ENCODE measurements at places on chromosomes 1 and 21.

GRCh38 chr1:209609791-209610630 lies 26.5 kb downstream of the CAMK1G start:
- no peak for DNase-seq

DNA sequence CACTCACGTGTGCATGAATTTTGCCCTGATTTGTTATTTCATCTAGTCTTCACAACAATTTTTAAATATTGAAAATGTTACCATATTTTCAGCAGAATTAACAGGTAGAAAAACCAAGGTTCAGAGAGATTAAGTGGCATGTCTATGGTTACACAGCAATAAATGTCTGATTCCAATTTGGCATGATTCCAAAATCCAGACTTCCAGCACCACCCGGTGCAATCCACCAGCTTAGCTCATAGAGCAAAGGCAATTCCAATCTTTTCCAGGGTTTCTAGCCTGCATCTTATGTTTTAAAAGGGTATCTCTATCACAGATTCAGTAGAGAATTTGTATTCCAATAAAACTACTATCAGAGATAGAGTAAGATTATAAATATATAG lies 161.8 kb downstream of the TPR start:
- no peak for DNase-seq

GRCh38 chr1:78619803-78620579 lies at the start of gene IFI44L:
IFI44L (plus strand) TSS chr1:78620448; CDS start chr1:78627916, 7,468 bp downstream.
- peak; percentile 55 for DNase-seq

DNA sequence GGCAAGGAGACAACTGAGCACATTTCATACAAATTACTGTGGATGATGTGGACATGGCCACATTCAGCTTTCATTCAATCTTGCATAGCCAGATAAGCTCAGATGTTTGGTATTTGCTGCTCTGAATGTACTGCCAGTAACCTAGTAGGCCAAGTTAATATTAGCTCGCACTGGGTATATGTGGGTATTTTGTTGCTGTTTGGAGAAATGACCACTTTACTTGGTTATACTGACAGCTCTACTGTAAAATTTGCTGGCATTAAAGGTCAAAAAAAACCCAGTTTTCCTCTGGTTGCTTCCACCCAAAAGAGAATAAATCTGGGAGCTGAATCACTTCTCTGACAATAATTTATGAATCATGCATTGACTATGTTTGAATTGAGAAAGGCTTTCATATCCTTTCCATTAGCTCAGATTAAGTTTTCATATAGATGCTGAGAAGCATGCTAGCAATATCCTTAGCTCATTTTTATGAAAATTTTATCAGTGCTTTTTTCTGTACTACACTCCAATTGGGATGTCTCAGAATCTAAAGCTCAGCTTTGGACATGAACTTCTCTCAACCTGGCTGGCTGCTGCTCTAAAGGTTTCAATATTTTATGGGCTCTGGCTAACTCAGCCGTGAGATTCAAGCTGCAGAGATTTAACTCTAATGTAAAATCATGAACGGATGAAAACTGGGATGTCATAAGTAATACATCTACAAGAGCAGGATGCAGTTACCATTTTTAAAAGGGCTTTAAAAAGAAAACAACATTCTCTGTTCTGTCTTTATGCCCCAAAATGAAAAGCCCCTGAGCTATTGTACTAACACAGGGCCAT lies 330.0 kb downstream of the BARHL2 start:
- DNase-seq, result no peak

GRCh38 chr1:44598167-44598566 lies 76.1 kb downstream of the TMEM53 start:
- DNase-seq, result no peak

All from stimulated activated CD8-positive, alpha-beta memory T cell treated with anti-CD3 and anti-CD28 coated beads, Interleukin-12 subunit alpha, Interleukin-12 subunit beta, amount 100 ng/mL, for 1 hour (primary cell).